ENCODE measurements at places on chromosomes 4 and X.

DNA sequence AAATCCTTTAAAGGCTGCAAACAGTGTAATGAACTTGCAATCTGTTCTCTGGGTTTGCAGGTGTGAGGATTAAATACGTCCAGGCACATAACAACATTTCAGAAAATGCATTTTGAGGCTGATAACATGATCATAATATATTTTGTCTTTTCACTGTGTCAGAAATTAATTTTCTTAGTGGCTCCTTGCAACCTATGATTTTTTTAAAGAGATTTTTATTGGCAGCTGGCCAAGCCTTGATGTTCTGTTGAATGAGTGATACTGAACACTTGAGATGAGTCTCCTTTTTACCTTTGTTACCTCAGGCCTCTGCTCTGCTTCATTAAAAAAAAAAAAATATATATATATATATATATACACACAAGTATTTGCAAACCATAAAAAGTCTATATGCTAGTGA, 68.2 kb upstream of the TENM3 start:
- DNase-seq = no peak

- peak; percentile 37 for DNase-seq
Measured at GRCh38 chr4:38562751-38563198, 101.2 kb upstream of the KLF3 start.

- DNase-seq = no peak
Measured at GRCh38 chr4:4645743-4646142, 103.9 kb upstream of the STX18 start.

- DNase-seq = no peak
Measured at GRCh38 chr4:109177096-109177810, 125.2 kb downstream of the COL25A1 start.

DNA sequence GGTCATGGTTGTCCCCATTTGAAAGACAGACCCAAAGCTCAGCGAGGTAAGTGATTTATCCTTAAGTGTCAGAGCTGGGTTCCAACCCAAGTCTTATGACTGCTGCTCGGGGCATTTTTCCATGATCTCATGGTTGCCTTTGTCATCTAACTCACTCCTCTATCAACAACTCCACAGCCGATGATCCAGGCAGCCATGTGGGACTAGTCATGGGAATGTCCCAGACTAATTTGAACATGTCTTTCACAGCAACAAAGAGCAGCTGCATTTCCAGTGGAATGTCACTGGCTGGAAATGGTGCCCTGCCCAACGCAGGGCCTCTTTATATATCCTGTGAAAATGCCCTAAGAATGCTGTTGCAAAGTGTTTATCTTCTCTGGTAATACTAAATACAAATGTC, 284.8 kb upstream of the PPARGC1A start:
- no peak for DNase-seq

DNA sequence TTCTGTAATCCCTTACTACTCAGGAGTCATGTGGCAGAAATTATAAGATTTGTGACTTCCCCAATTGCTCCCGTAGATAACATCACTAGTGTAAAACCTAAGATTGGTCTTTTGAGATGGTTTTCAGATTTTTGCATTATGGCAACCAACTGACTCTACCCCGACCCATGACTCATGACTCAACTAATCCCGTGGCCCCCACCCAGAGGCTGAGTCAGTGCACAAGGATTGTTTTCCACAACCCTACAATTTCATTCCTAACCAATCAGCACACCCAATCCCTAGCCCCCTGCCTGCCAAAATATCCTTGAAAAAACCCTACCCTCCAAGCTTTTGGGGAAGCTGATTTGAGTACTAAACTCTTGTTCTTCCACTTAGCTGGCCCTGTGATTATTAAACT, 109.4 kb upstream of the FAM9C start:
- no peak for DNase-seq

DNA sequence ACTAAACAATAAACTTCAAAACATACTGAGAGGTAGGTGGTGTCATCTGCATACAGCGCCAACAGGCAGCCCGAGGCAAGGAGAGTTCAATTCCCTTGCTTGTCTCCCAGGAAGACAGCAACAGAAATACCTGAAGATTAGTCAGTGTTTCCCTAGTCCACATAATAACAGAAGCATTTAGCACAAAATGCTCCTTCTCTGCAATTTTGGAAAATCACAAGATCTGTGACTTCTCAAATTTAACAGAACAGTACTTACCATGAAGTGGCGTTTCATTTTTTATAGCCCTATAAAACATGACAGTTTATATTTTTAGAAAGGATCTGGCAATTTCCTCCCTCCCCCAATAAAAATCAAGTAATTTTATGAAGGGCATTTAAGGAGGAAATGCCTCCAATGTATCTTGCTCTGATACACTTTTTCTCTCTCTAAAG, 67.1 kb upstream of the MYOZ2 start:
- no peak for DNase-seq

- DNase-seq = no peak
Measured at GRCh38 chr4:23353200-23353599, 536.6 kb downstream of the PPARGC1A start.

- DNase-seq = no peak
Measured at GRCh38 chr4:8215001-8215427, 15.9 kb downstream of the SH3TC1 start.

DNA sequence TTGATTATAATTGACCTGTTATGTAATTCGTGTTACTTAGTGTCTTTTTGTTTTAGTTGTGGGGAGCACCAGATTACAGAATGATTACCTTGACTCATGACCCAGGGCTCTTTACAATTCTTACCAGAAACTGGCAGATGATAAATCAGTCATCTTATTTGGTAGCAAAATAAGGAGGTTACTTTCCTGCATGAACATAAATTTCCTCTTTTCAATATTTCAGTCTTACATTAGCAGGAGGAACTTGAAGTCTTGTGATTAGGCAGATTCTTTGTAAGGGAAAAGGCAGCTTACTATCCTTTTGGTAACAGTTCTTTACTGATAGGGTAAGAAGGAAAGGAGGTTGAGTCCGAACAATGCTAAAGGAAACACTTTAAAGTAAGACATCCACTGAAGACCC, 26.0 kb upstream of the SLC25A5 start:
- DNase-seq = no peak

DNA sequence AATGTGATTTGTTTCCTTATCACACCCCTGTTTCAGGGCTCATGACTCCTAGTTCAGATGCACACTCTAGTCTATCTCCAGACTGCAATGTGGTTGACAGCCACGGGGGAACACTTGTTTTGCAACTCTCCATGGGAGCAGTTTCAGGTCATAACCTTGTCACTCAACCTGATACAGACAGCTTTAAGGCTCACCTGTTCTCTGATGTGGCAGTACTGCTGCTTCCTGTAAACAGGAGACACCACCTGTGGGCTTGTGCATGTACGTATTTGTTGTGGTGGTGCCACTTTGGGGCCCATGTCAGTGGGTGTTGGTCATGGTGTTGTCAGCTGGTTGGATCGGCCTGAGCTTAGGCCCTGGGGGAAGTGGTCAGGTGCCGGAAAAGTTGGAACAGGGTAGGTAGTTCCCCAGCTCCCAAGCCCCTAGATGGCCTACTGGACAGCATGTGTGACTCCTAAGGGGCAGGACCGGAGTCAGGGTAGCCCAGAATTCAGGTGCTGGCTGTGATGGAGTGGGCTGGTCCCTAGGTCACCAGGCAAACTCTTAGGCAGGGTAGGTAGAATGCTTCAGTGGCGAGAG, 46.2 kb downstream of the FAM9B start:
- no peak for DNase-seq

DNA sequence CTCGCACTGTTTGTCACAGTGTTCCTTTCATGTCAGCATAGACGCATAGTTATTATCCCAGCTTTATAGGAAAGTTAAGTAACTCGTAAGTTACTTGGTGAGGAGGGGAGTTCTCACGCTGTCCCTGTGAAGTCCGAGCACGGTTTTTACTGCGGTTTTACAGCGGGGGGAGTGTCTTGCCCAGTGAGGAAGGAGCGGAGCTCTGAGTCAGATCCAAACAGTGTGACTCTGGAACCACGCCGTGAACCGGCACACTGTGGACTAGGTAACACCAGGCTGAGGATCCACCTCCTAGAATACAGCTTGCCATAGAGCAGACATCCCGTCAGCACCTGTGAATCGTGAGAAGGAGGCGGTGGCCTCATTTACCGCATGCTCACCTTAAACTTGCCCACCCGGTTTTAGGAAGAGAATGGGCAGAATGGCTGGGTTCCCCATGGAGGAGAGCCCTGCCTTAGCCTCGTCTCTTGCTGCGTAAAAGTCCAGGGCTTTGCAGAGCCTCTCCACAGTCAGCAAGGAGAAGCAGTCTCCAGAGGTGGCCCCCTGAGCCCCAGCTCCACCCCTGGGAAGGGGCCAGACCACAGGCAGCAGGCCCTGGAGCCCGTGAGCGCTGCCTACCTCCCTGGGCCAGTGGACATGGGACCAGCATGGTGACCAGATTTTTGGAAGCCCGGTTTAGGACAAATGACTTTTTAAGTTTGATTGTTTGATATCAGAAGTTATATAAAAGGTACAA, 40.2 kb upstream of the HGFAC start:
- DNase-seq = no peak

- no peak for DNase-seq
Measured at GRCh38 chr4:25253071-25253445, 19.2 kb downstream of the PI4K2B start.

- no peak for DNase-seq
Measured at GRCh38 chrX:22069586-22069985, 37.5 kb downstream of the PHEX start.

DNA sequence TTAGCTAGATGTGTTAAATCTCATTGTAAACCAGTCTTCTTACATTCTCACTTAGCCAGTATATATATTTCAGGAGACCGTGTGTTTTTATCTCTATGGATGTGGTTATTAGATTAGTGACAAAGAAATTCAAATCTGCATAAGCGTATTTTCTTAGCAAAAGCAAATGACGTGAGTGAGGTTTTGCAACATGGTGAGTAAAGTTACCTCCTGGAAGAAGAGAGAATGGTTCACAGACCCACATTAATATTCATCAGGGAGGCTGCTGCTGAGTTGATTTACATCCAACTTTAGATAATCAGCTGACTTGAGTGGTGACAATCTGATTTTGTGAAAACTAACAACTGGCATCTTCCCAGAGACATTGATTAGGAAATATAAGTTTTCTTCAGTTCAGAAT, 589.9 kb upstream of the GALNT7 start:
- DNase-seq = no peak

DNA sequence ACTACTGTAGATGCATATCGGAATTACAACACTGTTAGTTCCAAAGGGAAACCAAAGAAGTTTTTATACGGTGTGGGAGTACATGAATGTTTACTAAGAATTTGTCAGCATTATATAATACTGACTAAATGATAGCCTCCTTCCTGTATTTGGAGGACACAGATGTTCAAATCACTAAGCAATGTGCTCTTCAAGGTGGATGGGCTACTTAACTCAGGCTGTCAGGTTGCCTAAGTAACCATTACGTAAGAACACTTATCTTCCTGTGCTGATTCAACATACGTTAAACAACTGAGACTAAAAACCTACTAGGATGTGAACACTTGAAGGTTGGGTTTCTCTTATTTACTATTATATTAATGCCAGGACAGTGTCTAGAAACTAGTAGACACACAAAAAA, 81.9 kb upstream of the HPGD start:
- no peak for DNase-seq

GRCh38 chr4:8639021-8639420, 46.5 kb downstream of the CPZ start:
- DNase-seq = peak; percentile 35

DNA sequence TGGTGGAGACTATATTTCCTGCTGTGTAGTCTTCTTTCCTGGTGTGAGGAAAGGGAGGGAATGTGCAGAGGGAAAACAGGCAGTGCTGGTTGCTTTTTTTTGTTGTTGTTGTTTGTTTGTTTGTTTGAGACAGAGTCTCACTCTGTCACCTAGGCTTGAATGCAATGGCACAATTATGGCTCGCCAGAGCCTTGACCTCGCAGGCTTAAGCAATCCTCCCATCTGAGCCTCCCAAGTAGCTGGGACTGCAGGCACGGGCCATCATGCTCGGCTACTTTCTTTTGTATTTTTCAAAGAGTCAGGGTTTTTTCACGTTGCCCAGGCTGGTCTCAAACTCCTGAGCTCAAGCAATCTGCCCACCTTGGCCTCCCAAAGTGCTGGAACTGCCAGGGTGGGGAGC, 82.5 kb downstream of the RELL1 start:
- DNase-seq = no peak

DNA sequence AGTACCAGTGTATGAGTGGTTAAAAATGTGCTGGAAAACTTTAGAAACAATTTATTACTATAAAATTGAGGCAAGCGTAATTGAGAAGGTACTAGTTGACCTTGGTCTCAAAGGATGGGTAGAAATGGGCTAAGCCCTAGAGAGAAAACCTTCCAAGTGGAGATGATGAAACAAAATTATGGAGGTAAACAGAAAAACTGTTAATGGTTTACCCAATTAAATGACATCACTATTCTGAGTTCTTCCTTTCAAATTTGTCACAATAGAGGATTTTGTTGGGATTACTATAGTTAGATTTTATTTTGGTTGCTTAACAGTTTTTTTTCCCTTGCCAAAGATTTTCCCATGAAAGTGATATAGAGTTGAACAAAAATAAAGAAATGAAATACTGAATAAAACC, 1302.5 kb upstream of the TENM3 start:
- DNase-seq = no peak

DNA sequence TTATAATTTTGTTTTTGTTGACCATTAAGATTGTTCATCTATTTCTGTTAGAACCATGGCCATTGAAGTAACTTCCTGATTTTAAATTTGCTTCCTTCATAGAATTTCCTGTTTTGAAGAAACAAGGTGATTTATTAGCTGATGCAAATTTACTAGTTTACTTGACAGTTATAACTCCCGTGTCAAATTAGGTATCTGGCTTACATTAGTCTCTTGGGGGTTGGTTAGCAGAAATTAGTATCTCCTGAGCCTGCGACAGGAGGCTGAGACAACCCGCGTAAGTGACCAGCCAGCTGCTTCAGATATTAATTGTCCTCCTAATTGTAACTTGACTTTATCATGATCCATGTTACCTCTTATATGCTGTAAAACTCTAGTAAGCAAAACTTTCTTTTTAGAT, 154.3 kb downstream of the CFAP299 start:
- DNase-seq = no peak

DNA sequence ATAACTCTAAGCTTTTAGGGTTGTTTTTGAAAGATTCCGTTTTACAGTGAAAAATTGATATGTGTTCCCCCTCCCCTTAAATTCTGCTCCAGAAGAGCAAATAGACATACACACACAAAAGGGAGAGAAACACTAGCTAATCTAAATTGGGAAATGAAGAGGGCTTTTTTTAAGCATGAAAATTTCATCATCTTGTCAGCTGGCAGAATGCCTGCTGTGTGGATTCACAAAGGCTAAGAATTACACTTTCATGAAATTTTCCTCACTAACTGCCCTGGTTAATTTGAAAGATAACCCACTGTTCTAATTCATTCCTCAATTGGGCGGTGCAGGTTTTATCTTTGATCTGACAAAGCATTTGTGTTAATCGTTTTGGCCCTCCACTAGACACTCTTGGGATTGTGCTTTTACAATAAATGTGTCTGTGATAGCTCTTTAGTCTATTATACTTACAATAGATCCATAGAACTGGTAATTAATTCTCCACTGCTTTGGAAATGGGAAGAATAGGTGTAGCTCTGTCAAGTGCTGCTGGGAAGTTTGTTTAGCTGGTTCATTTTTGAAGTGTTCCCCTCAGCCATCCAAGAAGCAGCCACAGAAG, 152.9 kb downstream of the POLA1 start:
- no peak for DNase-seq

All from right lobe of liver (tissue), 6 donors.